AML-193 (cell line): ENCODE measurements at places on chromosomes 2 and 18.

DNA sequence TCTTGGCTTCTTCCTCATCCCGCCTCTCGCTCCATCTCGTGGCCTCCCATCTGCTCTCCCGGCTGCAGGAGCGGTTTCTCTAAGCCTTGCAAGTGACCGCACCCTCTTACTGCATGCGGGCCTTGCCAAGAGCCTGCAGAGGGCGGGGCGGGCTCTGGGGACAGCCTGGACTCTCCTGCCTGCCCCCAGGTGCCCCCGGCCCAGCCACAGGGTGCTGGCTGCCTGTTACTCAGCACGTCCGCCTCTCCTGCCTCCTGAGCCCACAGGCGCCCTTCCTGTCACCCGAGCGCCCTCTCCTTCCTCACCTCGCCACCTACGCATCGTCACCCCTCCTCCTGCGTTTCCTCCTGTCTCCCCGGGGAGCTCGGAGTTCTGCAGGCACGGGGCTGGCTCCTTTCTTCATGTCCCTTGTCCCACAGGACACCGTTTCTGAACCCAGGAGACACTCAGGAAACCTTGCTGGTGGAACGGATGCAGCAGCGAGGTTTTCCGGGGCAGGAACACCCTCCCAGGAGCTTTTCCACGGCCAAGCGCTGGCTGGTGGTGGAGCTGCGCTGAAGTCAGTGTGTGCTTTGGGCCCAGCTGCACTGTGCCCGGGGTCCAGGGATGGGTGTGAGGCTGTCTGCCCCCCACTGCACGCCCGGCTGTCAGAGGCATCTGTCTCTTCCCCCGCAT lies 28.5 kb downstream of the HPCAL1 start:
- peak; percentile 55 for DNase-seq

GRCh38 chr2:96065381-96065930 lies 30.7 kb upstream of the GPAT2 start:
- no peak for DNase-seq

- no peak for DNase-seq
Observed at GRCh38 chr2:130251535-130251872, 53.3 kb upstream of the TUBA3E start.

GRCh38 chr2:65357095-65357958 lies 75.1 kb downstream of the SPRED2 start:
- no peak for DNase-seq

DNA sequence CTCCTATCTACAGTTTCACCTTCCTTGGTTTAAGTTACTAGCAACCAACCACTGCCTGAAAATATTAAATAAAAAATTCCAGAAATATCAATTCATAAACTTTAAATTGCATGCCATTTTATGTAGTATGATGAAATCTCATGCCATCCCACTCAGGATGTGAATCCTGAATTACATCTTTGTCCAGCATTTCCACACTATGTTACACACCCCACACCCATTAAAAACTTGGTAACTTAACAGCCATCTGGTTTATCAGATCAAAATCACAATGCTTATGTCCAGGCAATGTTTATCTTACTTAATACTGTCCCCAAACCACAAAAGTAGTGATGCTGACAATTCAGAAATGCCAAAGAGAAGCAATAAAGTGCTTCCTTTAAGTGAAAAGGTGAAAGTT lies 21.6 kb downstream of the CUL3 start:
- DNase-seq: no peak

DNA sequence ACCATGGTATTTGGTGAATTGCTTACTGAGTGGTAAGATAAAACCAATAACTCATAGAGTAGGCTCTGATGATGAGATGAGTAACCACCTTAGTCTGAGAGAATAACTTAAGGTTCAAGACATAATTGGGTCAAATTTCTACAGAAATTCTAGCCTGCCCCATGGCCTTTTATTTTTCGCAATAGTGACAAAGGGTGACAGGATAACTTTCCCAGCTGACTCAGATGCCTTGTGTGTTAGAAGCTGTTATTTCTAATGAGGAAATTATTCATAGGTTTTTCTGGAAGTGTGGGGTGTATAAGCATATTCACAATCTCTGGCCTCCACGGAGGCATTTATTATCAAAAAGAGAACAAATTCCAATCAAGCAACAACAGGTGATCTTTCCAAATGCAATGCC lies 159.0 kb downstream of the NUP35 start:
- DNase-seq: no peak

GRCh38 chr2:4255491-4255890 lies 552.1 kb downstream of the DCDC2C start:
- no peak for DNase-seq
